Hindlimb muscle (tissue), 1 donor: ENCODE measurements at places on chromosomes 1 and 21. TPM values are rescaled to one million over a fixed set of nuclear protein-coding genes. Genes with fewer than 3 reads are reported as not detected.

DNA sequence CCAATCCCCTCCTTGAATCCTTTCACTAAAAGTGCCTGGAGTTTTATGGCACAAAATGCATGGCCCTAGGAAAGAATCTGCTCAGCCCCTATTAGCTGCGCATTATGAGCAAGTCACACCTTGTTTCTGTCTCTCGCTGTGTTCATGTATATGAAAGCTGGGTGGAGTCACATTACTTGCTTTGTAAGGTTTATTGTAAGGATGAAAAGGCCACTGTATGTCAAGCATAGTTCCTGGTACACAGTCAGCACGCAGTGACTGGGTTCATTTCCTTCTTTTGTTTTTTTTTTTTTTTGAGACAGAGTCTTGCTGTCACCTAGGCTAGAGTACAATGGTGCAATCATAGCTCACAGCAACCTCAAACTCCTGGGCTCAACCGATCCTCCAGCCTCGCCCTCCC is 6.7 kb upstream of the SLC9A1 start:
- DNase-seq, result no peak

The VAV3 gene
- 4.5 TPM for polyA plus RNA-seq

GRCh38 chr1:83807821-83808220 is 191.1 kb downstream of the TTLL7 start:
- DNase-seq, result no peak

DNA sequence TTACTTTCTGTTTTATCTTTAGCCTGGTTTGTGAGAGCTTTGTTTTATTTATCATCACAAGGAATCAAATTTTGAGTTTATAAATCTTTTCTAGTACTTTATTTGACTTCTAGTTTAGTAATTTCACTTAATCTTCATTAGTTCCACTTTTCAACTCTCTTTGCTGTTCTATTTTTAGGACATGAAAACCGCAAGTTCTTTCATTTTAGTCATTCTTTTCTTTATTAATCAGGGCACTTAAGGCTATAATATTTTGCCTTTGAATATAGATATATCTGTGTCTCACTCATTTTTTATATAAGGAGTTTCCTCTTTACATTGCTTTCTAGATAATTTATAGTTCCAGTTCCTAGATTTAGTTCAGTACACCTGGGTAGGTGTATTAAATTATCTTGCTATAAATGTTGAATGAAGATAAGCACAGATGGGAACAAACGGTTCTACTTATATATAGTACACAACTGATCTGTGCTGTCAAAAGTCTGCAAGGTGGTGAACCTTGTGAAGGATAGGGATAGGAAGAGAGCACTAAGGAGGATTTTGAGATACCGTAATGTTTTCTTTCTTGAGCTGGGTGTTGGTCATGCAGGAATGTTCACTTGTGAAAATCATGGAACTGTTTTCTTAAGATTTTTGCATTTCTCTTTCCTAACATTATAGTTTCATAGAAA is 402.3 kb downstream of the RYR2 start:
- DNase-seq, result no peak

The KLHDC9 gene
- 0.86 TPM for polyA plus RNA-seq

- no peak for DNase-seq
These were observed 658.5 kb upstream of the ADGRL2 start for GRCh38 chr1:81142099-81142826.

DNA sequence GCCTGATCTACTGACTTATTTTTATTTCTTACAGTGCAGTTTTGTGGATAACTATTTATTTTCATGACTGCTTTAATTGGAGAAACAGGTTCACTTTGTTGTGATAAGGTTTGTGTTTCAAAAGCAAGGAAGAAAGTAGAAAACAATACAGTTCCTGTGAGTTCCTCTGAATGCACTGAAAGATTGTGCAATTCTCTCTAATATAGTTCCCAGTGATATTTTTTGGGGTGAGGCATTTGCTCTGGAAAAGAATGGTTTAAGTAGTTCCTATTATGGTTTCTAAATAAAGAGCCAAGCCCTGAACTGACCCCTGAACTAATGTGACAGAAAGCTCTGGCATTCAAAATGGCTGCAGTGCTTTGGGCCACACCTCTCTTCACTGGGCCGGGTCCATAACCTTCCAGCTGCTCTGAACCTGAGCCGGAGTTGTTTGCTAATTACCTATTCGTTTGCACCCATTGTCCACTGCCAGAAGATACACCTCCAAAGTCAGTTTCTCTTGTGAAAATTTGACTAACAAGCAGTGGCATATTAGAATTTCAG is 56.6 kb upstream of the VTCN1 start:
- no peak for DNase-seq

- no peak for DNase-seq
These were observed 47.8 kb upstream of the ARHGAP29 start for GRCh38 chr1:94285031-94285654.

GRCh38 chr21:36132696-36133095 is 2.2 kb upstream of the CBR3 start:
- DNase-seq, result no peak

The HTR6 gene
- polyA plus RNA-seq, result not detected

DNA sequence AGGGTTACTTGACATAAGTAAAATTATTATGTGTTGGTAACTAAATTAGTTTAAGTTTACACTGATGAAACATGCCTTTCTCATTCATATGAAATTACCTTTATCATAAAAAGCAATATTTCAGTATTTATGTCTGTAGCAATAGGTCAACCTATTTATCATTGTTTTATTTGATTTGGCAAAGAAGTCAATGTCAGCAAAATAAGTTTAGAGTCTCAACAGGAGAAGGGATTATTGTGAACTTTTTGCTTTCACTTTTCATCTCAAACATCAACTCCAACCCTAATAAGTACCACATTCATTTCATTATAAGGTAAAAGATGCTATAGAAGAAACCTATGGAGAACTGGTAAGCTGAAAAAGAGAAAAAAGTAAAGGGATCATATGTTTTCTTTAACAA is 1015.4 kb upstream of the ADGRL4 start:
- no peak for DNase-seq

GRCh38 chr1:36322786-36323635 is 434 bp downstream of the EVA1B start:
- peak; percentile 54 for DNase-seq

DNA sequence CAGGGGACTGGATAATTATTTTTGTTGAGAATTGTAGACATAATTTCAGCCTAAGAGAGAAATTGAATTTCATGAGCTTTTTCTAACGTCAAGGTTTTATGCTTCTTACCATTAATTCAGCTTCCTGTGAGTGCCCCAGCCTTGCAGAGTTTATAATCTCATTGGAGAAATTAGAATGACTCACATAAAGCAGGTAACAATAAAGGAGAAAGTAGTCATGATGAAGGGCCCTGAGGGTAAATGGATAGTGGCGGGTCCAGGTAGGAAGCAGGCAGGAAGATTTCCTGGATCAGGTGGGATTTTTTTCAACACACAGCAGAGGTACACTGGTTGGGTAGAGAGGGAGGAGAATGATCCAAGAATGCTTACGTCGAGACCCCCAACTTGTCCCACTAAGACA is 311.4 kb downstream of the BARHL2 start:
- DNase-seq, result no peak

GRCh38 chr21:34880401-34880800 is 168.7 kb downstream of the RUNX1 start:
- no peak for DNase-seq

DNA sequence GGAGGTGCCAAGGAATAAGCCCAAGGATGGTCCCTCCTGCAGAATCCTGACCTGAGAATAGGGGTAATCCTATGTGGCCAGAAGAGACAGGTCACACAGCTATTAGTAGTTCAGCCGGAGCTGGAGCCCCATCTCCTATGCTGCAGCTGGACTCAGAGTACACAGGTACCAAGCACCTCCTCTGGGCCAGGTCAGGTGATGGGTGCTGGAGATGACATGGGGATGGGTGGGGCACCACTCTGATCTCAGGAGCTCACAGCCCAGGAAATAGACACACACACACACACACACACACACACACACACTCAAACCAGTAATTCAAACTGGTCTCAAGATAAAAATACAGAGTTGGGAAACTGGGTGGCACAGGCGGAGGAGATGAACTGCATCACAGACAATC is 54.2 kb upstream of the SSBP3 start:
- no peak for DNase-seq

GRCh38 chr1:79499541-79499940 is 493.0 kb upstream of the ADGRL4 start:
- DNase-seq, result no peak

GRCh38 chr1:38512789-38513188 is 346.8 kb downstream of the RRAGC start:
- DNase-seq, result no peak
